ENCODE measurements at places on chromosomes 13 and 19.

DNA sequence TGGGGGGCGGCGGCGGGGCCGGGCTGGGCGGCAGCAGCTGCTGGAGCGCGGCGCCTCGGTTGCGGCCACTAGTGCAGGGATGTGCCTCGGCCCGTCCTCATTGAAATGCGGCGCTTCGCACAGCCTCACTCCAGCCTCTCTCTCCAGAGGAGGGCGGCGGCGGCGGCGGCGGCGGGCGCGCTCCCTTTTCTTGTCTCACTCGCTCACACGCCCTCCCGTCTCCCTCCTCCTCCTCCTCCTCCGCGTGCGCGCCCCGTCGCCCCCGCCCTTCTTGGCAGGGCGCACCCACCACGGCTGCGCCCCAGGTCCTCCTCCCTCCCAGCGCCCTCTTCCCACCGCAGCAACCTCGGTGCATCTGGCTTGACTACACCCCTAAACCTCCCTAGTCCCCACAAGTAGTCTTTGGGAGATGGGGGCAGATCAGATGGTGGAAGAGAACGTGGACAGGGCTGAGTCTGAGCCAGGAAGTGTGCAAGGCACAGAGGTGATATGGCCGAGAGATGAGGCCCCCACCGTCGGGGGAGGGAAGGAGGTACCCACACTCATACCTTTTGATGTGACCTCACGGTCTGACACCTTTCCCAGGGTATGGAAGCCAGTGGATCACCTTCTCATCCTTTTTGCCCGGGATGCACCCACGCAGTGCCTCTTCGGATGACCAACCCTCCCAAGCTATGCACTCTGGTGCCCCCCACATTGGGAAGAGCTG lies at the start of gene DCLK1:
DCLK1 (minus strand) TSS at position 161 of the 709 bp plus-strand sequence.
- no peak for DNase-seq

- DNase-seq, result no peak
Observed at GRCh38 chr13:76804801-76805200, 81.4 kb downstream of the KCTD12 start.

GRCh38 chr13:99322297-99323103 lies 15.3 kb upstream of the GPR183 start:
- no peak for DNase-seq

DNA sequence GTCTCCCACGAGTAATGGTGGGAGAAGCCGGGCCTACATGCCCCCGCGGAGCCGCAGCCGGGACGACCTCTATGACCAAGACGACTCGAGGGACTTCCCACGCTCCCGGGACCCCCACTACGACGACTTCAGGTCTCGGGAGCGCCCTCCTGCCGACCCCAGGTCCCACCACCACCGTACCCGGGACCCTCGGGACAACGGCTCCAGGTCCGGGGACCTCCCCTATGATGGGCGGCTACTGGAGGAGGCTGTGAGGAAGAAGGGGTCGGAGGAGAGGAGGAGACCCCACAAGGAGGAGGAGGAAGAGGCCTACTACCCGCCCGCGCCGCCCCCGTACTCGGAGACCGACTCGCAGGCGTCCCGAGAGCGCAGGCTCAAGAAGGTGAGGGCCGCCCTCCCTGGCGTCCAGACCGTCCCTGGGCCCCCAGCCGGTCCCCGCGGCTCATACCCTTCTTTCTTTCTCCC lies 1.4 kb upstream of the USF2 start:
- DNase-seq, result no peak

- DNase-seq, result peak; percentile 100
Observed at GRCh38 chr19:58543826-58544590, at the start of gene TRIM28. Gene TRIM28, plus strand, starts transcription at chr19:58544064. Its CDS starts 694 bp downstream, at chr19:58544758.

DNA sequence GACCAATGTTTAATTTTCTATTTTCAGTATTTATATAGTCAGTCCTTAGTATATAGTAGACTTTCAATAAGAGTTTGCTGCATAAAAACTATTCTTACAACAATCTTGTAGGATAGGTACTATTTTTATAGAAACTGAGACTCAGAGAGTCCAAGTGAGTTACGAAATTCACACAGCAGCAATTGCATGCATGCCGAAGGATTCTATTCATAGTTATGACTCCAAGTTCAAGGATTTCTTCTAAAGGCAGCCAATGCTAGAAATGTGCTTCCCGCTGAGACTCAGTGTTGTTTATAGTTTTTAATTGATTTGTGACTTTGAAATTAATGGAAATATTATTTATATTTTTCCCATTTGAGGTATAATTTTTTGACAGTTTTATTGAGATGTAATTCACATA lies 62.7 kb upstream of the CSNK1A1L start:
- no peak for DNase-seq

DNA sequence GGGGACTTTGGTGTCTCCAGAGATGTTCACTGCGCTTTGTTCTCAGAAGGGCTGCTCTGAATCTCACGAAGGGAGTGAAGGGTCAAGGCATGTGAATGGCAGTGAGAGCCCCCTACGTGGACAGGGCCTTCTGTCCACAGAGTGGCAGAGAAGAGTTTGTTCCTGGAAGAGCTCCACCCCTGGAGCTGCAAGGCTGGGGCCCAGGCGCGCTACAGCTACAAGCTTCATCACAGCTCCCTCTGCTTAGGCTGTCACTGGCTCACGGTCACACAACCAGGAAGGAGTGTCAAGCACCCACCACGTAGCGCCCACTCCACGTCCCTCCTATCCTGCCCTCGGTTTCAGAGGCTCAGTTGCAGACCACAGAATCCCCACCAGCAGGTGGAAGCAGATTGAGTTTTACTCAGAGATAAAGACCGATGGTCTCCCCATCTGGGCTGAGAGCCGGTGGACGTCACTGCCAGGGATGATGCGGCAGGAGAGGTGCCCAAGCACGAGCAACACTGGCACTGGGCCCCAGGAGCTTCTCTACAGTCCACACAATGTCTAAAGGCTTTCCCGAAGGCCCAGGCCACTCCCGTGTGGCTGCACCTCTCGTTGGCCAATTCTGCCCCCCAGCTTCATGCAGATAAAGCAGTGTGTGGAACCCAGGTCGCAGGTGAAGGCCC lies 23.0 kb upstream of the TFDP1 start:
- DNase-seq, result no peak

GRCh38 chr13:75372517-75372916 lies 109.5 kb downstream of the TBC1D4 start:
- DNase-seq, result no peak

GRCh38 chr19:1235625-1236538 lies 1.9 kb downstream of the CBARP start:
- no peak for DNase-seq

GRCh38 chr19:49200238-49200862 lies 42.8 kb downstream of the TRPM4 start:
- DNase-seq, result no peak

- DNase-seq, result no peak
Observed at GRCh38 chr13:102845289-102845629, 573 bp upstream of the ERCC5 start.

- DNase-seq, result no peak
Observed at GRCh38 chr19:31164791-31165251, 184.4 kb downstream of the TSHZ3 start.

DNA sequence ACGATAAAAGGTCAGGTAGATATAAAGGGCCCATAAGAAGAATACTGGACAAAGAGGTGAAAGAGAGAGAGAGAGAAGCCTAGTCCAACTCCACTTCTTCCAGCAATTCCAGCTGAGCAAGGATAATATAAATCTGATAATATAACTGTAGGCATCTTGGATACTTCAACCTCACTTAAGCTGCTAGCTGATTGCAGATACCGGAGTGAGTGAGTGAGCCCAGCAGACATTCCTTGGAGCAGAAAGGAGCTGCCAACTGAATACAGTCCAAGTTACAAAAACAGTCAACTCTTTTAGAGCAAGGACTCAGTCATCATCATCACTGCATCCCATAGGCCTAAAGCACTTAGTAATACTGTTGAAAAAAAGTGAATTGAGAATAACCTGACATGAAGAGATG lies 387.6 kb downstream of the SLITRK6 start:
- DNase-seq, result no peak

- DNase-seq, result no peak
Observed at GRCh38 chr19:51242881-51243630, 7.8 kb upstream of the SIGLECL1 start.

DNA sequence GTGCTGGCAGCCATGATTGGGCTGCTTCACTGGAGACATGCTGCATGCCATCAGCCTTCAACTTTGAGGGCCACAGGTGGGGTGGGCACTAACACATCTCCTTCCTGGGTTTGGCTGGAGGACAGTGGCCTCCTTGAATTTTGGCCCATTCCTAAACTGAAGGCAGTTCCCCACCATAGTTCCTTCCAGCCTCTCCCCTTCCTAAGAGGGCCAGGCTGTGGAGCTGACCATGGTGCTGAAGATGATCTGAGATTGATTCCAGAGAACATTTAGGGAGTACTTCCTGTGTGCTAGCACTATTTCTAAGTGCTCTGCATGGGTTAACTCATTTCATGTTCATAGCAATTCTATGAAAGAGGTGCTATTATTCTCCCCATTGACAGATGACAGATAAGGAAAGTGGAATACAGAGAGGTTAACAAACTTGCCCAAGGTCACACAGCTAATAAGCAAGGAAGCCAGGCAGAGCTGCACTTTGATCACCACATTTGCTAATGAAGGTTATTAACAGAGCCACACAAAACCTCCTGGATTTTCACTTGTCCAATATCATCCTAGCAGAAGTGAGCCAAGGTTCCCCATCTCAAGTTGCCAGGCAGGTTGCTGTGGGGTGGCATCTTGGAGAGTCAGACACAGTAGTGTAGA lies 175.3 kb downstream of the ZIC5 start:
- DNase-seq, result no peak

DNA sequence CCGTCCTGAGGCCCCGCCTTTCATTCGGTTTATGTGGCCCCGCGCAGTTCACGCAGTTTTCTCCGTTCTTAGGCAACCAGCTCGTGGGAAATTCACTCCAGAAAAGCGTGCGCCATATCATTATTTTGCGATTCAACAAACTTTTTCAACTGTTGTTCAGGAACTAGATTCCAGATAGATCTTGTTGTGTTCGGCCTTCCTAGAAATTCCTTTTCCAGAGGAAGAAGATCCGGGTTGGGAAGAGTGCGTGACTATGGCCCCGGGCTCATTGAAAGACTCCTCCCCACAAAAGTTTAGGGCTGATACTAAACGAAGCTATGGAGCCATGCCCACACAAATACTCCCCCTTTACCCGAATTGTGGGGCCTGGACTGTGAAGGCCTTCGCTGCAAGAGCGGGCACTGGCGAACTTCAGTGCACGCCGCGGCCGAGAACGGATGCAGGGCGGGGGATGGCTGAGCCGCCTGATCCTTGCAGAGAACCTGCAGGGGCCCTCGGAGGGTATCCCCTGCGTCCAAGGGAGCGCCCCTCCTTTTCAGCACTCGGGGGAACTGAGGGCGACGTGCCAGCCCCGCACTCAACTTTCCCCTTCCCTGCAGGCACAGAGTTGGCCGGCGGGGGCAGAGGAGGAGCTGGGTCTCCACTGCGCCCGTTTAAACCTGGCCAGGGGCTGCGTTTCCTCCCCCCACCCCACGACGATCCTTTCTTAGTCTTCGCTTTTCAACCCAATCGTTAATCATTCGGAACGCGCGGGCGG lies 904 bp upstream of the SOX1 start:
- DNase-seq, result no peak

GRCh38 chr19:41411968-41412265 lies 14.3 kb downstream of the BCKDHA start:
- no peak for DNase-seq

DNA sequence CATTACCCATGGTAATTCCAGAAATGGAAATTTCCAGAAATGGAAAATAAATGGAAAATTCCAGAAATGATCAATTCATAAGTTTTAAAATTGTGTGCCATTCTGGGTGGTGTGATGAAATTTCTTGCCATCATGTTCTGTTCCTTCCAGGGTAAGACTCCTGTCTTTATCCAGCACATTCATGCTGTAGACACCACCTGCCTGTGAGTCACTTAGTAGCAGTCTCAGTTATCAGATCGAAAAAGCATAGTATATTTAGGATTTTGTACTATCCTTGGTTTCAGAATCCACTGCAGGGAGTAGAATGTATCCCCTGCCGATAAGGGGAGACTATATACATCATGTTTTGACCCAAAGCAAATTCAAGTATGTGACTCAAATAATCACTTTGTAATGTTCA lies 26.7 kb upstream of the CSNK1A1L start:
- no peak for DNase-seq

DNA sequence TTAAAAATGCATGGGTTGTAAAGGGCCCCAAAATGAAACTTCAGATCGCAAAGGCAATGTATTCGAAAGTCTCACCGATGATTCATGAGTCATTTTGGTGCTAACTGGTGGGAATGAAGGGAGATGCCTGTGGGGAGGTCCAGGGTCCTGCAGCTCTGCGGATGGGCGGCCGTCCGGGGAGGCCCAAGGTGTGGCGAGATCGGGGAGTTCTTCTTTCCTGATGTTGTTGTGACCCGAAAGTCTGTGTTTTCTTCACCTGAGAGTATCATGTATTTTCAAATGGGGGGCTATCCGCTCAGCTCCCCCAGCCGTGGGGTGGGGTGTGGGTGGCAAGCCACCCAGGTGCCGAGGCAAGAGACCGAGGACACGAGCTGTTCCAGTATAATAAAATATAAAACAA lies 36.5 kb downstream of the TFDP1 start:
- DNase-seq, result no peak

GRCh38 chr13:66528944-66529576 lies 701.1 kb downstream of the PCDH9 start:
- DNase-seq, result no peak

- DNase-seq, result no peak
Observed at GRCh38 chr19:18876865-18877264, 19.1 kb downstream of the CERS1 start.

GRCh38 chr13:47215736-47216135 lies 318.9 kb upstream of the HTR2A start:
- DNase-seq, result no peak

DNA sequence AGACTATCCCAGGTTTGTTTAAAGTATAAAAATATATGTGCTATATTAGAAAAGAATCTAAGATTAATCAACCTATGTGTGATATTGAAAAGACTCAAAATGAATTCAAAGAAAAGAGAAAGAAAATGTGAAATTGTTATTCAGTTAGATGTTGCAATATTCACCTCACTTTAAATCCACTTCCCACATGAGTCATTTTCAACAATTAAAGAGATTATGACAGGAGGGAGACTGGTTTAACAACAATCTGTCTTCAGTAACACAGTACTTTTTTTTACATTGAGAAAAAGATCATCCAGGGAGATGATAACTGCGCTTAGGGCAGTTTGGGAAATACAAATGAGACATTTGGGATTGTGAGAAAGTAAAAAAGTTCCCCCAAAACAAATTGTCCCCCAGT lies 1246.2 kb downstream of the SLITRK1 start:
- no peak for DNase-seq

DNA sequence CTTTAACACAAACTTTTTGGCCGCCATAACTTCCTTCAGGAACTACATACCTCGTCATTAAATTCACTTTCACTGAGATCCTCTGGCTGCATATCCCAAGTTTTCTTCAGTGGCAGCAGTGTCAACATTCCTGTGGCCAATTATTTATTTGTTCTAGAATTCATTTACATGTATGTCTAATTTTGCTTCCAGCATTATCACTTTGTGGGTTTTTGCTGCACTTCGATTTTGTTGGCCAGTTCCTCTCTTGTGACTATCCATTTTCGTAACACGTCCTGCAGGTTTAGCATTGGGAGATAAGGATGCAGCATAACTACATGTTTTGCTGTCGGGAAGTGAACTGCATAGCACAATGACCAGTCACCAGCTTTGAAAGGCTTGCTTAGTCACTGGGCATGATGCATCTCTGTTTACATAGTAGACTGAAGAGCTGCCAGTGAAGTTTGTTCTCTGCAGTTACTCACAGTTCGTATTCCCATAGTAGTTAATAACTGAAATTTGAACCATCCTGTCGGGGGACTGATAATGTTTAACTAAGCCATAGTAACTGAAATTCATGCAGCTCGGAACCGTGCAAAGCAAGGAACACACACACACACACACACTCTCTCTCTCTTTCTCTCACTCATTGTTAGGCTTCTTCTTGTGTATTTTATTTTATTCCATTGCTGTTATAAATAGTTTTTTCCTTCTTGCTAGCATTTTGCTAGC lies 28.3 kb downstream of the ZNF507 start:
- no peak for DNase-seq
